Breast epithelium (tissue), 4 donors: ENCODE measurements at places on chromosomes 4 and X.

DNA sequence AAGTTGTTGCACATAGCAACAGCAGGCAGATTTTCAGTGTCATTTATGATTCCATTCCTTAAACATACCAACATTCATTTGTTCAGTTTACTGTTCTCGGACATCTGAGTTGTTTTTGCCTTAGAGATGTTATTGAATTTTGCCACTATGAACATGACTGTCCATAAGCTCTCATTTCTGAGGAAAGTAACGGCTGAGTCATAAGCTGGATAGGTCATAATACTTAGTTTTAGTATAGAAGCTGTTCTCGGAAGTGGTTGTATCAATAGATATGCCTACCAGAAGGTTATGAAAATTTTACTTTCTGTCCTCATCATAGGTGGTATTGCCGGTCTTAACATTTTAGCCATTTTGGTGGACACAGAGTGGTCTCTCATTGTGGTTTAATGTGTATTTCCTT lies 157.1 kb upstream of the CLNK start:
- DNase-seq: no peak

GRCh38 chrX:31527455-31528126 lies 455.8 kb upstream of the FTHL17 start:
- no peak for DNase-seq

GRCh38 chrX:6175914-6176313 lies 52.8 kb downstream of the NLGN4X start:
- no peak for DNase-seq

GRCh38 chr4:212438-213188 lies 88.3 kb downstream of the ZNF718 start:
- DNase-seq: peak; percentile 74

- no peak for DNase-seq
These were observed 215.5 kb downstream of the APBB2 start for GRCh38 chr4:40998675-40999358.
